Activated CD8-positive, alpha-beta memory T cell treated with anti-CD3 and anti-CD28 coated beads, Interleukin-2, amount 50 U/mL, for 48 hours (primary cell): ENCODE measurements at places on chromosomes 16 and 17.
A peak's percentile ranks its signal among the peaks of the same experiment; 100 is the strongest.

DNA sequence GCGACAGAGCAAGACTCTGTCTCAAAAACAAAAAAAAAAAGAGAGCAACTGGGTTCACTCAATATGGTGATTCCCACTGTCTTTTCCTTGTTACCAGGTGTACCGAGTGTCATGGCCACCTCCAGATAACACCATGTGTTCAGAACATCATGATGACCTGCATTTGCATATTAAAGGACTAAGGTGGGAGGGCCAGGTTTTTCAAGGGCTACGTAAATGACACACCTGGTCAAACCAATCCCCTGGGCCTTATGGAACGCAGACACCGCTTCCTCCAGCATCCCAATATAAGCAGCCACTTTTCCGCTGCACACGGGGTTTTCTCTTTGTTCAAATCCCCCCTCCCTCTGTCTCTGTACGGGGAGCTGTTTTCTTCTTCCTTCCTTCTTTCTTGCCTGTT, 29.3 kb downstream of the WSCD1 start:
- DNase-seq = no peak

DNA sequence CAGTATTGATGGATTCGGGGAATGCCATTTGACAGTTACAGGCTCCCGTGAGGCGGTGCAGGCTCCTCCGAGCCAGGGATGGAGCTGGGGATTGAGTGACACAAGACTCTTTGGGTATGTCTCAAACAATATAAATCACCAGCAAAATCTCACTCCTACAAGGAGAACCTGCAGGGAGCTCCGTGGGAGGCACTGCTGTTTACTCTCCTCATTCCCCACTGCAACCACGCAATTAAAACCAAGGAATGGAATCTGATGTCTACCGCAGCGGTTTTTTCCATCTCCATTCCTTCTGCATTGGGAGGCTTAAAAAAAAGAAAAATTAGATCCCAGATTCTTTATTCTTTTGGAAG, 157.9 kb downstream of the WWOX start:
- DNase-seq = no peak

DNA sequence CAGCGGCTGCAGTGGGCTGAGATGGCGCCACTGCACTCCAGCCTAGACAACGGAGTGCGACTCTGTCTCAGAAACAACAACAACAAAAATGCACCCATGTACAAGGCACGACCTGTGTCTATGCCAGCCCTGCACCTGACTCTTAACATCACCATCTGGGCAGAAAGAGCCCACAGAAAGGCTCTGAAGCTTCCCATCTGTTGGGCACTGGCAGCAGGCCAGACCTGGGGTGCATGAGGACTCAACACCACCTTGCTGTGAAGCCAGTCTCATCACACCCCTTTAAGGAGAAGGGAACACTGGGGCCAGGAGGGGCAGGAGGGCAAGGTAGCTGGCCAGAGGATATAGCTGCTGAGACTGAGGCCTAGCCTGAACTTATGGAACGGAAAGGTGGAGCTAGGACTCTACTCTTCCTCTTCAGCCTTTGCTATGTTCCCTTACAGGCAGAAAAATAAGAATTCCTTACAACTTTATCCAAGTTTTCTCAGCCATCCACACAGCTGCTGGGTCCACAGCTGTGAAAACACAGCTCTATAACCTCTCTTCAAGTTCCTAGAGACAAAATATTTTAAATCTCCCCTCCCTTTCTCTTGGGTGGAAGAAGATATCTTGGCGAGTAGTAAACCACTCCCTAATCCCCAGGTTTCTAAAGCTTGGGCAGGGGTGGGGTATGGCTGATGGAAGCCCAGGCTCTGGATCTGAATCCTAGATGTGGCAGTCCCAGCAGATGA, 2.8 kb downstream of the ELOB start:
- no peak for DNase-seq

- DNase-seq = no peak
These were observed 393.1 kb downstream of the CNTNAP4 start for GRCh38 chr16:76670125-76670857.

- no peak for DNase-seq
These were observed 13.7 kb upstream of the RPL13 start for GRCh38 chr16:89546781-89547180.

DNA sequence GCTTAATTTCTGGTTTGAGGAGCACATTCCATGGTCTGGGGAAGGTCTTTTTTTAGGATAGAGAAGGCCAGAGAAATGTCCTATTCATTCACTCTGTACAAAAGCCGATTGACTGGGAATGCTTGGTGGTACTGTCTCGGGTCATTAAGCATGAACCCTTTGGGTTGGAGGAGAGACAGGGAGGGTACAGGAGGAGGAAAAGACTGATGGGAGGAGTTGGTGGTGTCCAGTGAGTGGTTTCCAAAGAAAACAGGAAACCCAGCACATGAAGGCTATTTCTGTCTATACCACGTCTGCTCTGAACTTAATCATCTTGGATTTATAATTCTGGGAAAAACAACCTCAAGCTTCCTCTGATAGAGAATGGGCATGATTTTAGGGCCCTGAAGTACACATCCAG, 111.9 kb downstream of the XYLT1 start:
- no peak for DNase-seq

DNA sequence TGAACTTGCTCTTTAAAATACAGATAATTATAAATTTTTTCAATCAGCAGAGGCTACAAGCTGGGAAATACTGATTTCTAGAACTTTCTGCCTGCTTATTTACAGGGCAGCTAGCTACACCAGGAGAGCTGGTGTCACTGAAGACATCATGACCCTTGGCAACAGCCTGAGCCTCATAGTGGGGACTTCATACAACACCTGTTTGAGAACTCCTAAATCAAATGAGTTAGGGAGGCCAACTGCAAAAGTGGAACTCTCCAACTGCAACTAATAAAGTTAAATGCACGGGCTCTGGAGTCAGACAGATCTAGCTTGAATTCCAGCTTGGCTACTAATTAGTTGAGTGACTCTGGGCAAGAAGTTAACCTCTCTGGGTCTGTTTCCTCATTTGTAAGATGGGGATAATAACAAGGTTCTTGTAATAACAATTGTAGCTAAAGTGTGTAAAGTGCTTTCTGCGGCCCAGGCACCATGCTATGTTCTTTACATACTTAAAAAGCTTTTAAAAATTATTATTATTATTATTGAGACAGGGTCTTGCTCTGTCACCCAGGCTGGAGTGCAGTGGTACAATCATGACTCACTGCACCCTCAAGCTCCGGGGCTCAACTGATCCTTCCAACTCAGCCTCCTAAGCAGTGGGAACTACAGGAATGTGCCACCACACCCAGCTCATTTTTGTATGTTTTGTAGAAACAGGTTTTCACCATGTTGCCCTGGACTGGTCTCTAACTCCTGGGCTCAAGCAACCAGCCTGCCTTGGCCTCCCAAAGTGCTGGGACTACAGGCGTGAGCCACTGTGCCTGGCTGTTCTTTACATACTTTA, 33.4 kb downstream of the VAC14 start:
- DNase-seq = no peak

DNA sequence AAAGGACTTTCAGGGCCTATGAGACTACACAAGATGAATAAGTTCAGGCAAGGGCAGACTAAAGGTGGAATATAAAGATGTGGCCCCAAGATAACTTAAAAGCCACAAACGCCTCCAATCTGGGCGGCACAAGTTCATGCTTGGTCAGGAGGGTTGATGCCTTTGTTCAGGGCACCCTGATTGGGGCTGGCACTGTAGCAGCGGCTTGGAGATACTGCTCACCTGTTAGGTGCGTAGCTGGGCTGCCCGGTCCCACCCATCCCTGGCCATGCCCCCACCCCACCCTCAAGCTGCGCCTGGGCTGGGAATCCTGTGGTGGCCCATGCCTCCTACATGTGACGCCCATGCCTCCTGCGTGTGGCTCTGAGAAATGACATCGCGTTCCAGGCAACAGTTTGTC, 12.5 kb upstream of the SLC13A2 start:
- DNase-seq = no peak

DNA sequence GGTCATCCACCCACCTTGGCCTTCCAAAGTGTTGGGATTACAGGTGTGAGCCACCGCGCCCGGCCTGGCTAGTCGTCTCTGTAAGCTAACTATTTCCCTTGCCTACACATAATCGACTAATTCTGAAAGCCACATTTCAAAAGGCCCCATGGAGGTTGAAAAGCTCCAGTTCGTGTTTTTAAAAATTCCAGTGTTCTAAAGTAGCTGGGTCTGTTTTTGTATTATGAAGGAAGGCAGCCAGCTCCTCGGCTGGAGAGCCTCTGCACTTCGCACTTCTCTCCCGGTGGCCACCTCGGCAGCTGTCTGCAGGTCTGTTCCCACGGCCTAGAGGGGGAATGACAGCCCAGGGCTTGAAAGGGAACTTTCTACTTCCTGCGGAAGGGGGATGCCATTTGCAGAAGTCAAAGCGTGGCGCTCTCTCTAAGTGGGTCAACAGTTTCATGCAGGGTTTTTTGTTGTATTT, 16.9 kb downstream of the HASPIN start:
- peak; percentile 64 for DNase-seq

DNA sequence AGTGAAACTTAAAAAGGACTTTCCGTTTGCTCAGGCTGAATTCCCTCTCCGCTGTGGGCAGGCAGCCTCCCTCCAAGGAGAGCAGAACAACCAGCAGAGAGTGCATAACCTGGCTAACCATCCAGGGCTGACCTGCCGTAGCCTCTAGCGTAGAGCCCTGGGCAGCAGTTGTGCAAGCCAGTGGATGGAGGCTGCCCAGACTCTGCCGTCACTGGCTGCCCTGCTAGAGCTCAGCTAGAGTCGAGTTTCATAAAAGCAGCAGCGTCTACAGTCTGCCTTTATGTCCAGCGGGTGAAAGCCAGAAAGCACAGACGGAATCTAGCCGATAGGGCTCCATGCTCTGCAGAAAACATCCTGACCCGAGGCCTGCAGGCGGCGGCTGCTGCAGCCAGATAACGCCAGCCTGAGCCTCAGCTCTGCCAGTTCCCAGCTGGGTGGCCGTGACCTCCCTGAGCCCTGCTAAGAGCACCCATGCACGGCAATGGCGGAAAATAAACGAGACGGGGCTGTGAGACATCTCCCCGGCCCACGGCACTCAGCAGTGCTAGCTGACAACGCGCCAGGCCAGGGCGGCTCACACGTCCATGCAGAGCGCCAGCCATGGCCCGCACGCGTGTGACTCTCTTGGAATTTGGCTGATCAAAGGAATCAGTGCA, 231.3 kb downstream of the ENGASE start:
- no peak for DNase-seq

GRCh38 chr17:77746896-77747554, 211.5 kb upstream of the TNRC6C start:
- DNase-seq = no peak

DNA sequence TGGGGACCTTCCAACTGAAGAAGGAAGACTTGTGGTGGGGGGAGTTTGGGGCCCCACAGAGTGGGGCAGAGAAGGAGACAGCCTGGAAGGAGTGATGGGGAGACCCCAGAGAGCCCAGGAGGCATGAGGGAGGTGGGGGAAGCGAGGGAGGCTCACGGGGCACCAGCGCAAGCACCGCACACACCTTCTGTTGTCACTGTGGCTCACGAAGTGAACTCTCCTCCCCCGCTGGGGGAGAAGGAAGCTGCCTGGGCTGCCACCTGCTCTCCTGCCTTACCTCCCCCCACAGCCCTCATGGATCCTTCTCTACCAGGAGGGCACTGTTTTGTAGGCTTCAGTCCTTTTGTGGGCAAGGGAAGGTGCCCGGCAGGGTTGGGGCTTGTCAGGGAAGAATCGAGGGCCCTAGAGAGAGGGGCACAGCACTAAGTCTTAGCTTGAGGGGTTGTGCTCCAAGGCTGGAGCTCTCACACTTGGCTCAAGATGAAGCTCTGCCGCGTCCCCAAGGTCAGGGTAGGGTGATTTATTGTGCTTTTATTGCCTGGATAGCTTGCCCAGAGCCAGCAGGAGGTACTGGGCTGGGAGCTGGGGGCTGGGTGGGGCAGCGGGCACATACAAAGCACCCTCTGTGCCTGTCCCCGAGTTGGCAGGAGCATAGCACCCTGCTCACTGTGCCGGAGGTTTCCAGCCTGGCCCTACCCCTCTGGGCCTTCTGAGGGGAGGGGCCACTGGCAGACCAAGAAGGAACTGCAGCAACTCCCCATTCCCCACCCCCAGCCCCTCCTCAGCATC, 4.6 kb upstream of the STARD3 start:
- no peak for DNase-seq

DNA sequence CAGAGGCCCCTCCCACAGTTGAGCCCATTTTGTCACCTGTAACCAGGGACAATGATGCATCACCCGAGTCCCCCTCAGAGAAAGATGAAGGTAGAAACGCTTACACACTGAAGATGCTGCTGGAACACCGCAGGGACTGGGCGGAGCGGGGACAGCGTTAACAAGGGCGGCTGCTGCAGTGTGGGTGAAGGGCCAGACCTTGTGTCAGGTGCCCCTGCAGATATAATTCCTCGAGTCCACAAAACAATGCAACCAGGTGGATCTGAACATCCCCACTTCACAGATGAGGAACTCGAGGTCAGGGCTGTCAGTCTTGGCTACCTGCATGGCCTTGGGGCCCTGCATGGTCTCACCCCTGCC, 6.3 kb upstream of the MAPK7 start:
- peak; percentile 46 for DNase-seq

DNA sequence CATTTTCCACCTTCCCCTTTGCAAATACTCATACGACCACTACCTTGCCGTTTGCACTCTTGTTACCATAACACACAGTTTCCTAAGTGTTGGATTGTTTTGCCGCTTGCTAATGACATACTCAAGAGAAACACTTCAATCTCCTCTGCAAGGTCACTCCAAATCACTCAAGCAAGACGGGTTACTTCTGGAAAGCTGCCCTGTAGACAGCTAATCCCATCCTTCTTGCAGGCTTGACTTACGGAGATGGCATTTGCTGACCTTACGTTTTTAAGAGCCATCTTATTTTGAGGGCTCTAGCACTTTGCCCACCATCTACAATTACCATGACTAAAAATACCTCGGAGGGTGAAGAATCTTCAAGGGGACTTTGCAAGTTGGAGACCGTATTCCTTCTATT, 46.2 kb downstream of the MYH3 start:
- no peak for DNase-seq

- DNase-seq = no peak
These were observed 132.0 kb downstream of the NLK start for GRCh38 chr17:28174352-28175046.

DNA sequence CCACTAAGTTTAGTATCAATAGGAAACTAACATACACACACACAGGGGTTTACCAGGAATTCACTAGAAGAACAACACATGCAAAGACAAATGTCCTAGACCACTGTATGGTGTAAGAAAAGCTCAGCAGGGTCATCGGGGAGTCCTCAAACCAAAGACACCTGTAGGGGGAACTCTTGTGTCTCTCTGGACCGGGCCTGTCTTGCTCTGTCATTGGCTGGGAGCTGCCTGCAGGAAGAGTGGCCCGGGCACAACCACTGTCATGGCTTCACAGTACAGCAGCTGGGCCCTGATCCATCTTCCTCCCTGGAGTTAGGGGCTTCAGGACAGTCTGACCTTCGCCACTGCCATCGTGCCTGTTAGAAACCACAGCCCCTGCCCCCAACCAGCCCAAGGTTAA, 263.6 kb upstream of the DYNLRB2 start:
- no peak for DNase-seq
